ENCODE measurements at places on chromosomes 3 and 15.

DNA sequence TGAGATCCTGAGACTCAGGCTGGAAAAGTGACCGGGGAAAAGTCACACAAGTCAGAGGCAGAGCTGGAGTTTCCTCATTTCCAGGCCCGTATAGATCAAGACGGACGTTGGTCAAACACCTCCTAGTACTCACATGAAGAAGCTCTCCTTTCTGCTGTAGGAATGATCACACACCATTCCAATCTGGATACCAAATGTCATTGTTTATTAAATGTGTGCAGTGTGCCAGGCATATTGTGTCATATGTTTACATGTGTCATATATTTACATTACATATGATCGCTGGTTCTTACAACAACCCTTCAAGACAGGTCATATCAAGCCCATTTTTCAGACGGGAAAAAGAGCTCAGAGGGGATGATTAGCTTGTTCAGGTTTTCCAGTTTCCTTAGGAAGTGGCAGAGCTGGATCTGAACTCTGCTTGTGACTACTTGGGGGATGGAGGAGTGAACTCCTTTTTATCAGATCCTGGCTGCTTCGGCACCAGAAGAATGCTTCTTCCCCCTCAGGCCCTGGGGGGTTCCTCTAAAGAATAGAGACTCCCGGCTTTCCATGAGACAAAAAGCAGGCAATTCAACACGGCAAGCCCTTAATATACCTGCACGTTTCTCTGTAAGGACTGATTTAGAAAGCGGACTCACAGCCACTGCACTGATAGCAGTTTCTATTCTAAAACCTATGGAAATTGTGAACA is 41.9 kb downstream of the FAM43A start:
- no peak for DNase-seq

DNA sequence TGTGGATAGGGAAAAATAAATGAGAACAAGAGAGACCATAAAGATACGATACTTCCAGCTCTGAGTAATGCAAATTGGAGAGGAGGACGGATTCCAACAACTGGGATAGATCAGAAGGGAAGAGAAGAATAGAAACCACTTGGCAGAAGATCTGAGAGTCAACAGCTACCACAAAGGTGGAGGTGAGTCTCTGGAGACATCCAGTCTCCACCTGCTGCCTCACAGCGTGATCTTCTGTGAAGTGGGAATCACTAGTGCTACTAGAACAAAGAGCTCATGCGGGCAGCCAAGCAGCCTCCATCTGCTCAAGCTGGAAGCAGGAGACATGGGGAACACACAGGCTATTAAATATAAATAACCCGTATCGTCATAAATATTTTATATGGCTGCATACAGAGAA is 558.5 kb upstream of the CFAP20DC start:
- no peak for DNase-seq

DNA sequence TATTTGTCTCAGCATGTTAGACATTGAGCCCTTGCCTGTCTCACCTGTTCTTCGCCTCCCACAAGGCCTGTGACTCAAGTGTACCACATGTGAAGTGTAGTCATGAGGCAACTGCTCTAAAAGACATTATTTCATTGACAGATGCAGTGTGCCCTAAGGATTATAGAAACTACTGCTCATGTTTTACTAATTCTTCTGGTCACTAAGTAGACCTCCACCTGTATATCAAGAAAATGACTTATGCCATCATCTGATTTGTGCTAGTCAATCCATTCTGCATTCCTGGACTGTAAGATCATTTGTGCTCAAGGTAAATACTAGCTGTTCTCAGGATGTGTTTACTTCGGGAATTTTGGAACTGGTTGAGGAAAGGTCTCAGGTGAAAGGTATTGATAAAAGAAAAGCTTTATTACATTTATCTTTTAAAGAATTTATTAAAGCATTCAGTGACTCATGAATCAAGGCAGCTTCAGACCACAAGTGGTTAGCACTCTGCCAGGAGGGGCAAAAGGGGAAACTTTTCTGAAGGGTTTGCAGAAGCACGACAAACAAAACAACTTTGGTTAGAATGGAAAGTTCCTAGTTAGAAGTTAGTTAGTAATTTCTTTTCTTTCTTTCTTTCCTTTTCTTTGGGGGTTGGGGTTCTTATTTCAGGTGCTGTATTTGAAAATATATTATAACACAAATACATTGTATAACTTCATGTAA is 465.3 kb upstream of the CBLB start:
- DNase-seq: no peak

DNA sequence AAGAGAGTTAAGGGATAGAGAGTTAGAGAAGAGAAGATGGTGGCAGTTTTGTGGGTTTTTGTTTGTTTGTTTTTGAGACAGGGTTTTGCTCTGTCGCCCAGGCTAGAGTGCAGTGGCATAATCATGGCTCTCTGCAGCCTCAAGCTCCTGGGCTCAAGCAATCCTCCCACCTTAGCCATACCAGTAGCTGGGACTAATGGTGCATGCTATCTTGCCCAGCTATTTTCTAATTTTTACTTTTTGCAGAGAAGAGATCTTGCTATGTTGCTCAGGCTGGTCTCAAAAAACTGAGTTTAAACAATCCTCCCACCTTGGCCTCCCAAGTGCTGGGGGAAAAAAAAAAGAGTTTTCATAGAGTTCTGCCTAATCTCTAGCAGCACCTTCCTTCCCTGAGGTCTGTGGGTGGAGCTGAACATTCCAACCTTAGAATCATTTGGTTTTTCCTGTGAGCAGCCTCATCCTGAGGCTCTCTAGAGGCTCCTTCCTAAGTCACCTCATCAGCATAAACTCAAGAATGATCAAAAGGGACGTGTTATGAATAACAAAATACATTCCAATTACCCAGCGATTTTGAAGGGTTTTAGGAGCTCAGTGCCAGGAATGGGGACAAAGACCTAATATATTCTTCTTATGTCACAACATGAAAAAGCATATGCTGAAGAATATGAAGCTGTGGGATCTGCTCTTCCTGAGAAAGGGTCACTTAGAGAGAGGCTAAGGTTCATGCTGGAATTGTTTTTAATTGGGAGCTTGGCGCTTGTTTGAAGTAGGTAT is 180.6 kb downstream of the LSAMP start:
- DNase-seq: no peak

- no peak for DNase-seq
Observed at GRCh38 chr15:64919721-64920120, 8.0 kb downstream of the ANKDD1A start.

GRCh38 chr3:182410051-182410450 is 383.3 kb upstream of the ATP11B start:
- DNase-seq: no peak

DNA sequence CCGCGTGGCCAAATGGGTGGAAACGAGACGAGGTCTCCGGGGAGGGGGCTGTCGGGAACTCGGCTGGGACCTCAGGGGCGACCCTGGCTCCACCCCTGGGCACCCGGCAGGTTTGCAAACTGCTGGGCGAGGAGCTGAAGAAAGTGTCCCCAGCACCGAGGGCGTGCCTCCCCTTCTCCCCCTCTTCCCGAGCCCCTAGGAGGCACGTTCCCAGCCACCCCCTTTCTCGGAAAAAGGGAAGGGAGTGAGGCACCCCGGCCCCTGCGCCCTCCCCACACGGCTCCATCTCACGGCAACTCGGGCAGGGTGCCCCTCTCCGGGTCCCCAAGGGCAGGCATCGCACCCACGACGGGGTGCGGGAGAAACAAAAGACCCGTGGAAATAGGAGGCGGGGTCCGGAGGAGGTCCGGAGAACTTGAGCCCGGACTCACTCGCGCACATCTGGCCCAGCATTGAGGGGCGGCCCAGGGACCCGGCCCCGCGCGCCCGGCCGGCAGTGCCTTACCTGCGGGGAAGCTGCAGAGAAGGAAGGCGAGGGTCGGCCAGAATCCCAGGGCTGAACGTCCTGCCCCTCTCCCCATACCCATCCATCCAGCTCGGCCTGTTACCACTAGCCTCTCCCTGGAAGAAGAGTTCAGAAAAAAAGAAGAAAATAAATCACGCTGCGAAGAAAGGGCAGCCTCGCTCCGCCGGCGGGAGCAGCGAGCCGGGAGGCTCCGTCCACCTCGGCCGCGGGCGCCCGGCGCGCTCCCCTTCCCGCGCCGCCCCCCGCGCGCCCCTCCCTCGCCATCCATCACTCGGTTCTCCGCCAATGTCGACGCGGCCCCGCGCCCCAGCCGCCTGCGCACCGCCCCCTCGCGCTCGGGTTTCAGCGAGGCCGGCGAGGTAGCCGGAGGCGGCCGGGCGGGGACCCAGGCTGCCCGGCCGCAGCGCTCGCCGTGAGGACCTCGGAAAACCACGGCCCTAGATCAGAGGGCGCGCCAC is 16.3 kb downstream of the RGMA start:
- DNase-seq: no peak

GRCh38 chr3:17232442-17232841 is 347.7 kb downstream of the PLCL2 start:
- no peak for DNase-seq

- no peak for DNase-seq
Observed at GRCh38 chr3:43542328-43543043, 79.3 kb downstream of the ANO10 start.

- no peak for DNase-seq
Observed at GRCh38 chr15:64288999-64289398, 67.0 kb downstream of the CSNK1G1 start.

- DNase-seq: no peak
Observed at GRCh38 chr3:157174290-157174648, 14.3 kb upstream of the CCNL1 start.

DNA sequence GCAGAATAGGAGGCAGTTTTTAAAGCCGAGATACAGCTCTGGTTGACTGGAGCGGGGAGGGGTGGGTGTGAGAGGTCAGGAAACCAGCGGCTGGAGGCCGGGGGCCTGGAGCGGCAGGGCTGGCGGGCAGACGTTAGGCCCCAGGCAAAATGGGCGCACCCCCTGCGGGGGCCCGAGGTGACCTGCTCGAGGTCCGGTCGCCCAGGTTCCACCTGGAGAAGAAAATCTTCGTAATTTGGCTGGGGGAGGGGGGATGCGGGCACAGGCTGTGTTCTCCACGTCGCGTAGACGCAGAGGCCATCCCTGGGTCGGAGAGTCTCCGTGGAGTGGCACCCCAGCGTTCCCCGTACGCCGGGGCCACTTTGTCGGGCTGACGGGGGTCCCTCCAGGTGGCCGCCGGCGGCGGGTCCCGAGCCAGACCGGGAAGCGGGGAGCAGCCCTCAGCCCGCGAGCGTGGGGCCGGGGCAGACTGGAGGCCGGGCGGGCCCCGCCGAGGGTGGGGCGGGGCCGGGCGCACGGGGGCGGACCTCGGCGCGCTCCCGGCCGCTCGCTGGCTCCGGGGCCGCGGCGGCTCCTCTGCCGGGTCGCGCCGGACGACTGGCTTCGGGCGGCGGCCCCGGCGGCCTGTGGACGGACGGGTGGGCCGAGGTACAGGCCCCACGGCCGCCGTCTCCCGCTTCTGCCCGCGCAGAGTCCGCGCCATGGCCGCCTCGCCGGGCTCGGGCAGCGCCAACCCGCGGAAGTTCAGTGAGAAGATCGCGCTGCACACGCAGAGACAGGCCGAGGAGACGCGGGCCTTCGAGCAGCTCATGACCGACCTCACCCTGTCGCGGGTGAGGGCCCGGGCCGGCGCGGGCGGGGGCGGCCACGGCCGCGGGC is at the start of gene CRTC3:
Gene CRTC3, plus strand, starts transcription at position 553 of the 879 bp plus-strand sequence. Its CDS starts 149 bp downstream, at position 702.
- DNase-seq: peak; percentile 50

DNA sequence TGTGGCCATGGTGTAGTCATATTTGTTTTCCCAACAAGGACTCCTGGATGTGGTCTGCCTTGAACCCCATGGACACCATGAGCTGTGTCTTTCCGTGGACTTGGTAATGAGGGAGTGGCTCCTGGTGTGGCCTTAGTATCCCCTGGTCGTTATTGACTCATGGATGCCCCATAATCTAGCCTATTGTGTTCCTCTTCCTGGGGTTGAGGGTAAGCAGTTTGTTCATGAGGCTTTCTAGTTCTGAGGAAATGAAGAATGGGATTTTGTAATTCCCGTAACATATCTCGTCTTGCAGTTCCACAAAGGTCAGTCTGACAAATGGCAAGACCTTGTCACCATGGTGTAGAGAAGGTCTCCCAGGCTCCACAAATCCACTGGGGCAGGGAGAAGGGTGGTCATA is 22.6 kb downstream of the RAB7A start:
- DNase-seq: no peak

- DNase-seq: no peak
Observed at GRCh38 chr3:83625261-83625660, 1333.5 kb upstream of the CADM2 start.

- no peak for DNase-seq
Observed at GRCh38 chr3:36295296-36295695, 85.0 kb upstream of the STAC start.
